ENCODE measurements at places on chromosomes 16 and 17.

DNA sequence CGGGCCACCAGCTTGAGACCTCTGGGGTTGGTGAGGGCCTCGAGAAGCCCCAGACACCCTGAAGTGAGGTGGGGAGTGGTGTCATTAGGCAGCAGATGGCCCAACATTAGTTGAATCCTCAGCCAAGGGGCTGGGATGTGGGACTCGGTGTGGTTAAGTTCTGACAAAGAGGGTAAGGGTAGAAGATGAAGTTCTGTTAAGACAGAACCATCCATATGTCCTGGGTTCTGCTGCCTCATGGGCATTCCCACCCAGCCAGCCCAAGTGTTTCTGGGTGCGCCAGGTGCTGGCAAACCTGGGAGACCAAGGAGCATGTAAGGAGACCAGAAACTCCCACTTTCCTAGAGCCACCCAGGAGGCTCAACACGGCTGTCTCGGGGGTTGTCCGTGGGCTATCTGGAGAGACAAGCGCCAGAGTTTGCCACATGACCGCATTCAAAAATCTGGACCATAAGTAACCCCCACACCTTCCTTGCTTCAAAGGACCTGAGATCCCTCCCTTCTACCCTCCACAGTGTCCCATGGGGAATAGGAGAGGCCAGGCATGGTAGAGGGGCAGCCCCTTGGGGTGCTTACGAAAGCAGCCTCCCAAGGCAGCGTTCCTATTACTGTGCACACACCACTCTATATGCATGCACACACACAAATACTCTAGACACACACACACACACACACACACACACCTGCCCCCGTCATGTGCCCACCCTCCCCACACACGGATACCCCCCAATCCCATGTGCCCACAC, 128.7 kb downstream of the C16orf78 start:
- DNase-seq: no peak

GRCh38 chr16:57572978-57573728, 30.7 kb downstream of the ADGRG5 start:
- no peak for DNase-seq

- DNase-seq: no peak
These were observed 27.2 kb downstream of the NAGPA start for GRCh38 chr16:5006348-5007193.

DNA sequence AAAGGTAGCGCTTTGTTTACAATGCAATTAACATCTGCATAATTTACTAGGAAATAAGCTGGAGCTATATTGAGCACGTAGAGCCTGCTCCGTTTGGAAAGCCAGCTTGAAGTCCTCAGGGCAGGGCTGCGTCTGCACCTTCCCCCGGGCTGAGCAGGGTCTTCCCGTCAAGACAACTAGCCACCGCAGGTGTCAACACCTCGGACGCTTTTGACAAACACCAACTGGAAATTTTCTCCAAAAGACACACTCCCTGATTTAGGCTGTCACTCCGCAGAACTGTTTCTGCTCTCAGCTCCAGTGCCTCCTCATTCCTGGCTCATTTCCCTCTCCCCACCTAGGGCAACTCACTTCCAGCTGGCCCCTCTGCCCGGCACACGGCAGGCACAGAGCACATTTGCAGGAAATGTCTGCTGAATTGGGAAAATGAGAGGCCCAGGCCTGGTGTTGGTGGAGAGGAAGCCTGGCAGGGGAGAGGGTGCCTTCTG, 170.3 kb downstream of the MAF start:
- no peak for DNase-seq

DNA sequence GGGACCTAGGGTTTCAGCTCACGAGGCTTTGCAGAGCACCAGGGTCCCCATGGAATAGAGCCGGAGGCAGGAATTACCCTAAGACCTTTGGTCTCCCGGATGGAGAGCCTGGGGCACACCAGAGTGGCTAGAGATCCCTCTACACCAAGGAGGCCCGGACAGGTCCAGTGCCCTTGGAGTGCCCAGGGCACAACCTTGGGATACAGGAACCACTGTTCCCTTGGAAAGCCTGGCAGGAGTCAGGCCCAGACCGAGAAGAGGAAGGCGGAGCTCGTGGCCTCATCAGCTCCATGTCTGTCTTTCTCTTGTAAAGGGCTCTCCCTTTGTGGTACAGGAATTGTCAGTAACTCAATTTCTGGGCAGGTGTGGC, 3.8 kb upstream of the DBNDD1 start:
- DNase-seq: no peak

- DNase-seq: no peak
These were observed 23.7 kb downstream of the FAM20A start for GRCh38 chr17:68577497-68577821.

GRCh38 chr16:24520983-24521382, 18.4 kb upstream of the RBBP6 start:
- DNase-seq: no peak

DNA sequence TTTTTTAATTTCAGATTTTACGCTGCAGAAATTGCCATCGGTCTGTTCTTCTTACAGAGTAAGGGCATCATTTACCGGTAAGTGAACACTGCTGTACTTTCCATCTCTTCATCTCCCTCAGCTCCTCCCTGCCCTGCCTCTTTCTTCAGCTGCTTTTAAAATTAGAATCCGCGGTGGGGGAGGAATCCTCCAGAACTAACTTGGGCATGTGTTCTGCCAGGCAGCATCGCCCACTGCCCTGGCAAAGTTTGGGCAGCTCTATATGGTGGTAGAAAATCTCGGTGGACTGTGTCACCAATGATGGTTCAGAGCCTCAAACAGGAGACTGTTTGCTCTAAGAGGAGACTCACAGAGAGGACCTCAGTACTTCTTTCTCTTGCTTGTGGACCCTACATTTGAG, 81.6 kb upstream of the CACNG3 start:
- DNase-seq: no peak

DNA sequence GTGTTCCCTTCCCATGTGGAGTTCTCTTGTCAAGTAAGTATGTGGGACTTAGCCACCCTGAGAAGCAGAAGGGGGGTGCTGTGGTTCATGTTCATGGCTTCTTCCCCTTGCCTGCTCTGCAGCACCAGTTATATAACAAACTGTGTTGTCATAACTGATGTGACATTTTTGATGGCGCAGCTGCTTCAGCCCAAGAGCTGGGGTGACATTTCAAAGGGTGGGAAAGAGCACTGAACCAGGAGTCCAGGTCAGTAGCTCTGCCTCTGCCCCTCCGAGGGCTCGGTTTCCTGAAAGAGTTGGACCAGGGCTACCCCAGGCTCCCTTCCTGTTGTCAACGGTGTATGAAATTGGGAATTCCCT, 7.4 kb downstream of the GNAO1 start:
- DNase-seq: no peak

GRCh38 chr16:57497121-57497520, 10.8 kb upstream of the DOK4 start:
- no peak for DNase-seq

- no peak for DNase-seq
These were observed 857 bp downstream of the TMC8 start for GRCh38 chr17:78131172-78132083.

GRCh38 chr16:83903751-83904150, 4.8 kb downstream of the MLYCD start:
- DNase-seq: no peak

DNA sequence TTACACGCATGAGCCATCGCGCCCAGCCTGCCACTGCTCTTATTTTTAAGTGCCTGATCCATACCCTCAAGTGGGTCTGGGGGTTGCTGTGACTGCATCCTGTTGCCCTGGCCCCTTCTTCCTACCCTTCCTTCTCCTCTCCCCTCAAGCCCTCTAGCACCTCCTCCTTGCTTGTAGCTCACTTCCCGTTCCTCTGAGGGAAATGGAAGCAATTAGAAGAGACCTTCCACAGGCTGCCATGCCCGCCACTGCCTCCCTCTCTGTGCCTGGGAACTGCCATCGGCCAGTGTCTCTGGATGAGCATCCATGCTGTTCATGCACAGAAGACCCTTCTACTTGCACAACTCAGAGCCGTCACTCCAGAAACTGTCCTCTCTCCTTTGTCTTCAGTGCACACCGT, 10.6 kb upstream of the TFAP4 start:
- DNase-seq: no peak

- no peak for DNase-seq
These were observed 102.8 kb upstream of the SMIM36 start for GRCh38 chr17:55614061-55614460.

GRCh38 chr17:77914385-77915254, 43.9 kb upstream of the TNRC6C start:
- DNase-seq: no peak

DNA sequence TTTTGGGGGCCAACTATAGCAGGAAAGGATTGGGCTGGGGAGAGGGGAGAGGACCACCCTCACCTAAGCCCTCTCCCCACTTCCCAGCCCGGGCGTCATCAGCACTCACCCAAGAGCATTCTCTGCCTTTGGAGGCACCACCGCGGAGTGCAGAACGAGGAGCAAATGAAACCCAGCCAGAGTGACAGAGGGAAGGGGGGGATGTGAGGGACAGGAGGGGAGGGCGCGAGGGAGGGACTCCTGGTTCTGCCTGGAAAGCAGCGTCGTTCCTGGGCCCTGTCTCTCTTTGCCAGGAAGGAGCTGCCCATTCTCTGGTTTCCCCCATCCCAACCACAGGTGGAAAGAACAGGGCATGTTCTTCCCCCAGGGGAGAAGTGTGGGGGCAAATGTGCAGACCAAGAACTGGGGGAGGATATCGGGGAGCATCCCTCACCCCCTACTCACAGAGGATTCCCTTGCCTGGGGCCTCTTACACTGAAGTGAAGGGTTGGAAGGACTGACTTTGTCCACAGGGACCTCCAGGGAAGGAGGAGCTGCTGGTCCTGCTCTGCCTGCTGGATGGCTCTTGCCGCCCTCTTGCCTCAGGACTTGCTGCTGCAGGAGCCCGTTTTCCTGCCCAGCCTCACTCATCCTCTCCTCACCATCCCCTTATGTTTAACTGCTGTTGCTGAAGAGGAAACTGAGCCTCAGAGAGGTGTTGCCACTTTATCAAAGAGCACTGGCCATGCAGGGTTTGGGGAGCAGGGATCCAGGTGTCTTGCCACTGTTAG, 3.5 kb upstream of the C17orf113 start:
- DNase-seq: no peak

DNA sequence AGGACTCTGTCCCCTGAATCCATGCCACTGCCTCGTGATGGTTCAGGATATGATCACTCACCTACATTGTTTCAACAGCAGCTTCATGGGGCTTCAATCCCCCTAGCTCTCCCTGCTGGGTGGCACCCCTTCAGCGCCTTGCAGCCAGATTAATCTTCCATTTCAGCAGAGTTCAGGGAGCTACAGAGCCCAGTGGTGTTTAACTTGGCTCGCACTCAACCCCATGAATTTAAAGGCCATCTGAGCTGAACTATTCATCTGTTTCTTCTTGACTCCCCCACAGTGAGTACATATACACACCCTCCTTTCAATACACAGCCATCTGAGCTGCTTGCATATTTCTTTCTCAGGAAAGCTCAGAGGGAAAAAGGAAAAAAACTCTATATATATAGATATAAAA, 202.8 kb upstream of the C16orf82 start:
- no peak for DNase-seq

DNA sequence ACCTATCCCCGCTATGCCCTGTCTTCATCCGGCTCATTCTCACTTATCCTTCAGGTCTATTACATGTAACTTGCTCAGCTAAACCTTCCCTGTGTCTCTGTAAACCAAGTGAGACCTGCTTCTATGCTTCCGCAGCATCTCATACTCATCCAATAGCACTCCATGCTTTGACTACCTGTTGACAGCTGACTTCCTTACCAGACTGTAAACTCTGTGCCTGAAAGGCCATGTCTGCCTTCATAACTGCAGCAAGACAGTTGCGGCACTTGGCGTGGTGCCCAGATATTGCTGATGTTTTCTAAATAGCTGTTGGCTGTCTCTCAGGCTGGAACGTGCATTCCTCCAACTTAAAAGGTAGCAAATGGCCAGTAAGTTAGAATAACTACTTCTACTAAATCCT, 1.8 kb upstream of the OR1E1 start:
- no peak for DNase-seq

DNA sequence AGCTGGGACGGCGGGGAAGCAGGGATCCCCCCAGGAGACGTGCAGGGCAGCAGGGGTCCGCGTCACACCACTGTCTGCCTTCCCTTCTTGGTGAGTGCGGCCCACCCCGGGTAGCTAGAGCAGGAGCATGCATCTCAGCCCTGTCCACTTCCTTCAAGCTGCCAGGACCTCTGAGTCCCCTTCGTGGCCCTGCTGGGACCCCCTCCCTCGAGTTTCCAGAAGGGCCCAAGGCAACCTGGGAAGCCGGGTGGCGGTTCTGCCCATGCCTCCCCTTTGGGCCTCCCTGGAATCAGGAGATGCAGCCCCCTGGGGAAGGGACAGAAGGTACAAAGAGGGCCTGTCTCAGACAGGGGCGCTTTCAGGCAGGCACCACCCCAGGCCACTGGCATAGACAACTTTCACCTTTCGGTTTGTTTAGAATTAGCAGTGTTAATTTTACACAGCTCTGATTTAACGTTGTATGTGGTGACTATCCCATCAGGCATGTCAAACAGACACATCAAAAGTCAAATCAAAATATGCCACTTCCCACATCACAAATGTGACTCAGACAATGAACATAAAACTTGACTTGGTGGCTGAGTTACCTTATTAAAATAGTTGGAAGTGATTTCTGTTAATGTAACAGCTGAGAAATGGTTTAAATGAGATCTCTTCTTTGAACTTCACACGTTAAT, 94.5 kb upstream of the METRNL start:
- no peak for DNase-seq

GRCh38 chr17:16941072-16942036, 30.6 kb downstream of the TNFRSF13B start:
- DNase-seq: no peak

GRCh38 chr16:72367851-72368250, 195.9 kb upstream of the PMFBP1 start:
- DNase-seq: no peak

GRCh38 chr16:539901-540530, 12.5 kb downstream of the CAPN15 start:
- no peak for DNase-seq

GRCh38 chr16:59993101-59993500, 1259.0 kb upstream of the GOT2 start:
- no peak for DNase-seq

- no peak for DNase-seq
These were observed 18.5 kb downstream of the ENPP7 start for GRCh38 chr17:79749156-79749815.

Measured in naive thymus-derived CD4-positive, alpha-beta T cell (primary cell).